ENCODE measurements at places on chromosomes 2 and 18.
A peak's percentile ranks its signal among the peaks of the same experiment; 100 is the strongest.

DNA sequence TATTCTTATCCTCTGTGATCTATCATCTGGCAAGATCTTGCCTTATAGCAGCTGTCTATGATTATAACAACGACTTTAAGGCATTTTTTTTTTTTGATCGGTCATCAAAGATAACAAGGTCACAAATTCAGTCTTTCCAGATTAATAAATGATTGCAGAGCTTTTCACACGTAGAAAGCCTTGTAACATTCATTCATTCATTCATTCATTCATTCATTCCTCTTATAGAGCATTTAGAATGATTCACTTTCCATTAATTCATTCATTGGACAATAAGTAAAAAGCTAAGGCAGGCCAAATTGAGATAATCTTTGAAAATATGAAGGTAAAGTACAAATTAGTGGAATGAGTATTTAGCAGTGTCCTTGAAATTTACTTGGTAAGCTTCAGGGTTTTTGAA is 223.7 kb downstream of the NUP35 start:
- DNase-seq = no peak

GRCh38 chr2:237547841-237548416 is 18.4 kb upstream of the PRLH start:
- no peak for DNase-seq

DNA sequence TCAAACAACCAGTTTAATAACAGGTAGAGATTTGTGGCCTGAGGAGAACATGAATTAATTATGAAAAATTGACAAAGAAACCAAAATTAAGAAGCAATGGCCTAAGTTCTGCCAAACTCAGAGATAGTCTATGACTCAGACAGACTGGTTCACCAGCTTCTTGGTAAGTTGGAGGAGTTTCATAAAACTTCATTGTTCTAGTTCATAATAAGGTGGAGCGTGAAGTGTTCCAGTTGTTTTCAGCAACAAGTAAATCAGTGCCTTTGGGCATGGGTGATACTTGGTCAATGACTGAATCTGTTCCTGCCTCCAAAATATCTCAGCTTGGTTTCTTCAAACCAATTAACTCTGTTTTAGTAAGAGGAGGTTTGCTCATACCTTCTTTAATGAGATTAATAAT is 40.0 kb downstream of the SLC40A1 start:
- DNase-seq = no peak

GRCh38 chr18:58249712-58250111 is 205.7 kb downstream of the NEDD4L start:
- DNase-seq = no peak

DNA sequence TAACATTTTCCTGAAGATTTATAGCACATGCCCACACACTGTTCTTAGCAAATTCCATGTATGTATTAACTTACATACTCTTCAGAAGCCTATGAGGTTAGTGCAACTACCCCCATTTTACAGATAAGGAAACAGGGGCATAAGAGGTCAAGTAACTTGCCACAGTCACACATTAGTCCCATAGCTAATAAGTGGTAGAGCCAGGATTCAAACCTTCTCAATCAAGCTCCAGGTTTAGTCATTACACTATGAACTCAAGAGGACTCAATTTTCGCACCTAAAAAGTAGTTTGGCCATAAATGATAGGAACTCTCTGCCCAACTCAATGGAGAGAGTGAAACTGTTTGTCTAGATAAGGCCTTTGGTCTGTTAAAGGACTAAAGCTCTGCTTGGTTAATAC is 9.7 kb upstream of the RIF1 start:
- no peak for DNase-seq

DNA sequence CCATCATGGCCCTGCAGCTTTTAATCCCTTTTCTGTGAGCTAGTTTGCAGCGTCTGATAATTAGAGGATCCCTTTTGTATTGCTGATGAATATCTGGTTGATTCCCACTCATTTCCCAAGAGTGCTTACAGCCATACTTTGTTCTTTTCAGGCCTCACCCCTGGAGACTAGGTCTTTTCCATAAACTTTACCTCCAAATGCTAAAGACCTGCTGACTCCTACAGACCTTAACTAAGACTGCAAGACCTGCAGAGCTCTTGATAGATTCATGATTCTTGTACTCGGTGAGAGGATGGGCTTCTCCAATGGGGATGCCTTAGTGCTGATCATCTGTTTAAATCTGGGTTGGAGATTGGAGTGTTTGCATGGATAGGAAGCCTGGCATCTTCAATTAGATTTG is 33.1 kb upstream of the DYNAP start:
- no peak for DNase-seq

DNA sequence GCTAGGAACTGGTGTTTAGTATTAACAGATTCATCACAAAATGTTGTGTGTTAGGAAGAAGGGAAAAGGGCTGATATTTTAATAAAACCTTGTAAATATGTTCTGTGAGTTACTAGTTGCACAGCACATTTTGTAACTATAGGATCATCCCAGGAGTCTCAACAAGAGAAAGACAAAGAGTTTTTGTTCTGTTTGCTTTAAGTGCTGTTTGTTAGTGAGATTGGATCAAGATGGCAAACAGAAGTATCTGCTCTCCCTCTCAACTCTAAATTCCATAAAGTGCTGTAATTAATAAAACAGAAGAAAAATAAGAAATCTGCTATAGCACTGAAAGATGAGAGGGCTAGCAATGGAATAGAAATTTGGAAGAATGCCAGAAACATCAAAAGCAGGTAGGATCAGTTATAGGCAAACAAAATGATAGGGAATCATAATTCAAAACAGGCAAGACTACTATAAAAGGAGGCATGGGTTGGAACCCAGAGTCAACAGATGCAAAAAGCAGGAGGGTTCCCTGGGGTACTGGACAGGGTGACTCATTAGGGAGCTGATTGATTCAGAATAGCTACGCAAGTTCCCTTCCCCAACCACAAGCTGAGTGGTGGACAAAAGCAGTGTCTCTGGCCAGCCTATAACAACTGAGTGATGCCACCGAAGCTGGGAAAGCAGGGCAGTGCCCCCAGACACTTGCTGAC is 75.8 kb downstream of the DYNC1I2 start:
- DNase-seq = no peak

GRCh38 chr2:140797718-140798117 is 1333.1 kb downstream of the LRP1B start:
- no peak for DNase-seq

DNA sequence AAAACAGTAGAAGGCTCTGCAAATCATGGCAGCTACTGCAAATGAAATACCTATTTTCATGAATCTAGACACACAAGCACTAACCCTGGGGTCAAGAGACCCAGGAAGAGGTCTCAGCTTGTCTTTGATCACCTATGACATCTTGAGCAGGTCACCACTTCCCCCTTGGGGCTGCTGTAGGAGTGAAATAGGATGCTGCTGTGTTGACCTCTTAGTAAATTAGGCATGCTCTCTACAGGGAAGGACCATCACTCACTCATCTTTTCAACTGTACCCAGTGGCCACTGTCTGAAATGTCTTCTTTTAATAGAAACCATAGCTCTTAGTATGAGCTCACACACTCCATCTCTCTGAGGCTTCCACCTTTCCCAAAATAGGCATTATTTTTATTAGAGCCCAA is 83.8 kb downstream of the NCK2 start:
- DNase-seq = no peak

GRCh38 chr2:216737676-216738075 is 42.3 kb upstream of the IGFBP5 start:
- DNase-seq = no peak

DNA sequence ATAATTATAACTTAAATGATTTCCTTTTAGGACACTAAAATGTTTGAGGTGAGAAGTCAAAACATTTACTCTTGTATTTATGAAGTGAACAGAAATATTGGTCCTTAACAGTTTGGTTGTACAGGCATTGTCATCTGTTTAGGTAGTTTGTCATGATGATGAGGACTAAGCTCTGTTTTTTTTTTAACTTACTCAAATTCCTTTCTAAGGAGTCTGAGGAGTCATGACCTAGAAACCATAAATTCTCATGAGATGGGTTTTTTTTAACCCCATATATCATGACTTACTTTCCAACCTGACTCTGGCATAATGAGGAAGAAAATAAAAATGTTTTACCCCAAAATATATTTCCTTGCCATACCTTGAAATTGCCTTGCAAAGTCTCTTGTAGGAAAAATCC is 1176.2 kb downstream of the SUCLG1 start:
- DNase-seq = no peak

DNA sequence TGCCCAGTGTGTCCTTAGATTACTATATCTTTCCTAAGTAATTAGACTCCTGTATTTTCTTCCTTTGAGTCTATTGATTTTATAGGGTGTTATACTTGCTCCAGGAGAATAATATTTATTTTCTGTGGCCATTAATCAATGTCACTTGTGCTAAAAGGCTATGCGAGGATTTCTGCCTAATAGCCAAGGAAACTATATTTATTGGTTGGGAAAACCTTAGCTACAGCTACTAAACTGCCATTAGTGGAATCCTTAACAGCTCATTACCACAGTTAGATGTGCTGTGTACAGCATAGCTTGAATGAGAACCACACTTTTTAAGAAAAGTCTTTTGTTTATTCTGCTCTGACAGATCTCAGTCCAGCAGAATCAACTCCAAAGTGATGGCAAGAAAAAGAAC is 537.3 kb downstream of the ERBB4 start:
- no peak for DNase-seq

DNA sequence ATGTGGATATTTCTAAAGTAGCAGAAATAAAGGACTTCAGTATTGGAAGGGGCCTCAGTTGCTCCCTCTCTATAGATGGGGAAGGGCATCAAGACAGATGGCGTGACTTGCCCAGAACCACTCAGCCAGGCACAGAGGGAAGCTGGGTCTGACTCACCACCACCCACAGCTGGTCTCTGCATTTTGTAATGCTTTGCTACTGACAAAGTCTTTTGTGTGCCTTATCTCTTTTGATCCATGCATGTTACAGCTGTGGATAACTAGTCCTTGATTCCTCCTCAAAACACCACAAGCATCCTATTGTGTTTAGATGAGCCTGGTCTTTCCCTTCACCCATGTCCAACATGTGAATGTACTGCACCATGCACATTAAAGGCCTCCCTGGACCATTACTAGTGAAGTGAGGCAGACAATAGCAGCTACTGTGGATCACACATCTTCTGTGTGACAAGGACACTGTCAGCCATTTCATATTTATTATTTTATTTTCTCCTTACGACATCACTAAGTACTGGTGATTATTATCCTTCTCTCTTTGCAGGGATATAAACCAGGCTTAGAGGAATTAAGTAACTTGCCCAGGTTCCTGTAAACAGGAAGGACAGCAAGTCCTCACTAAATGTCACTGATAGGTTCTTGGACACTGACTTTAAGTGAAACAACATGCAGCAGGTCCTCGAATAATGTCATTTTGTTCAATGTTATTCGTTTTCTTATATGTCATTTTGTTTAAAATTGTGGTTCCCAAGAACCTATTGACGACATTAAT is 29.6 kb upstream of the IL37 start:
- peak; percentile 87 for DNase-seq

DNA sequence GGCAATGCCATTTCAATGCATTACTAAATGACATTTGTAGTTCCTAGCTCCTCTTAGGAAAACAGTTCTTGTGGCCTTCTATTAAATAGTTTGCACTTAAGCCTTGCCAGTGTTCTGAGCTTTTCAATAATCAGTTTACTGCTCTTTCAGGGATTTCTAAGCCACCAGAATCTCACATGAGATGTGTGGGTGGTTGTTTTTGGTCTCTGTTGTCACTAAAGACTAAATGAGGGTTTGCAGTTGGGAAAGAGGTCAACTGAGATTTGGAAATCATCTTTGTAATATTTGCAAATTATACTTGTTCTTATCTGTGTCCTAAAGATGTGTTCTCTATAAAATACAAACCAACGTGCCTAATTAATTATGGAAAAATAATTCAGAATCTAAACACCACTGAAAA is 45.3 kb downstream of the HADHB start:
- DNase-seq = no peak

- no peak for DNase-seq
These were observed 80.7 kb downstream of the LRATD1 start for GRCh38 chr2:14713248-14713647.
